ENCODE measurements at places on chromosomes 3 and 15.

DNA sequence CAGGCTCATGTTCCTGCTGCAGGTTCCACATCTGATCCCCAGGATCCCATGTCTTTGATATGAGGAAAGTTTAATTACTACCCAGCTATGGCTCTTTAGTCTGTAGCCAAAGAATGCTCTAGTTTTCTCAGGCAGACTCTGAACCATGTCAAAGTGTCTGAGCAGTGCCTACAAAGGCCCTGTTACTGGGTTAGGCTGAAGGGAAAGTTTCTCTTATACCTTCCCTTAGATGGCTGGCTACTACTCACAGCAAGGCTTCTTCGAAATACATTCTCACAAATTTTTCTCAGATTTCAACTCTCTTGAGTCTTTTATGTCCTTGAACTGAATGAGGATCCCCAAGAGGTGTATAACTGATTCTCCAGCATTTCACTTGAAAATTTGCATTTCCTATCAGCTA is 102.4 kb downstream of the NR1D2 start:
- no peak for DNase-seq

DNA sequence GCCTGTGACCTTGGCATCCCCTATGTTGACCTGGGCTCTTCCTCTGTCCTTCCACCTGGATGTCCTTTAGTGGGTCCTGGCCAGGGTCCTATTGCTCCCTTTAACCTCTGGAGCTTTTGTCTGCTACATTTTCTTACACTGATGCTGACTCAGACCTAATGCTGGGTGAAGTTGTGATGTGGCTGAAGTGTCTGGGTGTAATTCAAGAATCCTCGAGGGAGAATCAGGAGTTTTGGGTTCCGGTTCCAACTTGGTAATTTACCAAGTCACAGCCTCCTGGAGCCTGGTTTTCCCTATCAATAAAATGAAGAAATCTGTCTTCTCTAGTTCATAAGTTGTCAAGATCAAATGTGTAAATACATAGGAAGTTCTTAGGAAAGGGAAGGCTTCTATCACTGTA is 25.6 kb downstream of the CEP19 start:
- DNase-seq, result no peak

DNA sequence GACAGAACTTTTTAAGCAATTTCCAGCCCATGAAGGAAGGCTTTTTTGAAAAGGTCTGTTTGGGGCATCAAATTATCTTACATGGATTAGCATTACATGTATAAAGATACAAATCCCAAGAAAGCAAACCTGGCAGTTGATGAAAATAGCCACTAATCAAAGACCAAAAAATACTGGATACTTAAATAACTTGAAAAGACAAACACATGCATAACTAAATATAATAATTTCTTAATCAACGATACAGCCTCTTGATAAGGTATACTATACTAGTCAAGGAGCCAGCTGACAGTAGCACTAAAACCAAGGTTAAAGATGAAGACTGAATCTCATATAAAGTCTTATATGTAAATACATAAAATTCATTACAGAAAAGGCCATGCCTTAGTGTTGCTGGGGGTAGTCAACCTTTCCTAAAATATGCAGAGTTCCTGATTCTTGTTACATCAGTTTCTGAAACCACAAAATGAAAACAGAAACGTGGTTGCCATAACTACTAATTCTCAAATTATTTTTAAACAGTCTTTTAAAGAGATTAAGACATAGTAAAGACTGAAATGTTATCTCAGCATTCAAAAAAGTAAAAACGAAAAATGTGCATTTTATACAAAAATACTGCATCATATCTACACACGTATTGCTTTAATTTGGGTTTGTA is 2.0 kb downstream of the ANKRD28 start:
- no peak for DNase-seq

- DNase-seq, result no peak
Observed at GRCh38 chr3:127011270-127011992, 28.5 kb downstream of the PLXNA1 start.

DNA sequence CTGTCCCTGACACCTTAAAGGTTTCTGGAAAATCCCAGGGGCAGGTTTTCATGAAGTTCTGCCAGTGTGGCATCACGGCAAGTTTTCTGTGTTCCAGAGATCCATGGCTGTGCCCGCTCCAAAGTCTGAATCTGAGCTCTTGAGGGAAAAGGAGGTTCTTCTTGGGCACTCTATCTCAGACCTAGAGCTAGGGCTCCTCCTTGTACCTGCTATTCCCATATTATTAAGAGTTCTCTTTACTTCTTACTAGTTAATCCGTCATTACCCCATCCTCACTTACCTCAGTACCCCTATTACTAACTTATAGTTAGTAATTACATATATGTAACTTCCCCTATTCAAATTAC is 5.9 kb upstream of the TRA2B start:
- DNase-seq, result no peak

- no peak for DNase-seq
Observed at GRCh38 chr15:60713119-60714084, 234.5 kb upstream of the ICE2 start.

DNA sequence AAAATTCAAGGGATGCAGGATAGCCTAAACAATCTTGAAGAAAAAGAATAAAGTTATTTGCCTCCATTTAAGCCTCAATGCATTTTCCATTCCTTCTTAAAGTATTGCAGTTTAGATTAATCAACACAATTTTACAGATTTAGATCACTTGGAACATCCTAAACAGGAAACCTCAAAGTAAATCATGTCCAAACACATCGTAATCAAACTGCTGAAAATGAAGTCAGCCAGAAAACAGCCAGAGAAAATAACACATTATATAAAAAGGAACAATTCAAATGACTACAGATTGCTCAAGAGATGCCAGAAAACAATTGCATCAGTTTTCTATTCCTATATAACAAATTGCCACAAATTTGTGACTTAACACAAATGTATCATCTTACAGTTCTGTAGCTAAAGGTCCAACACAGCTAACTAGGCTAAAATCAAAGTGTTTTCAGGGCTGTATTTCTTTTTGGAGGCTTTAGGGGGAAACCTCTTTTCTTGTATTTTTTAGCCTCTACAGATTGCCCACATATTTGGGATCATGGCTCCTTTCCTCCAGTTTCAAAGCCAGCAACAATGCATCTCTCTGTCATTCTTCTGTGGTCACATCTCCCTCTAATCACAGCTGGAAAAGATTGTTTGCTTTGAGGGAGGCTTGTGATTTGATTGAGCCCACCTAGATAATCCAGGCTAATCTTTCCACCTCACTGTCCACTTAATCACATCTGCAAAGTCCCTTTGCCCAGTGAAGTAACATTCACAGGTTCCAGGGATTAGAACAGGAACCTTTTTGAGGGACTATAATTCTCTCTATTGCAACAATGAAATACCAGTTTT is 543.3 kb upstream of the UBE2E2 start:
- DNase-seq, result no peak

DNA sequence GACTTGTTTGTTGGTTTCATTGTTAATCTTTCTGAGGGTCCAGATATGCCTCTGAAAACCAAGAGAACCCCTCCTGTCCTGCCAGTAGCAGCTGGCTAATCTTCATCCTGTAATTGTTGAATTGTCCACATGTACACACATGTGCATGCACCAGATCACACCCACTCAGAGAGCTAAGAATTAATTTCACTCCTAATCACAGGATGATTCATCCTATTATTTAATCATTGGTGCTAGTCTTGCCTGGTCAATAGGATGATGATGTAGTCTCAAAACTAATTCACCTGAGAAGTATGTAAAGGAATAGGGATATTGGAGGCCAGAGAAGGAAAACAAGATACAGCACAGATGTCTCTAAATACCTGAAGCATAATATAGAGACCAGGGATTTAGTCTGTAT is 7.8 kb upstream of the AHSG start:
- no peak for DNase-seq

GRCh38 chr3:81716870-81717509 is 44.5 kb downstream of the GBE1 start:
- DNase-seq, result no peak

GRCh38 chr3:197125636-197126035 is 96.0 kb upstream of the MELTF start:
- no peak for DNase-seq

- DNase-seq, result no peak
Observed at GRCh38 chr3:41431386-41431785, 232.1 kb downstream of the CTNNB1 start.
